Activated effector memory CD4-positive, alpha-beta T cell treated with Interleukin-2 at 50 U/mL for 16 hours (primary cell): ENCODE measurements at places on chromosomes 16 and 17.

DNA sequence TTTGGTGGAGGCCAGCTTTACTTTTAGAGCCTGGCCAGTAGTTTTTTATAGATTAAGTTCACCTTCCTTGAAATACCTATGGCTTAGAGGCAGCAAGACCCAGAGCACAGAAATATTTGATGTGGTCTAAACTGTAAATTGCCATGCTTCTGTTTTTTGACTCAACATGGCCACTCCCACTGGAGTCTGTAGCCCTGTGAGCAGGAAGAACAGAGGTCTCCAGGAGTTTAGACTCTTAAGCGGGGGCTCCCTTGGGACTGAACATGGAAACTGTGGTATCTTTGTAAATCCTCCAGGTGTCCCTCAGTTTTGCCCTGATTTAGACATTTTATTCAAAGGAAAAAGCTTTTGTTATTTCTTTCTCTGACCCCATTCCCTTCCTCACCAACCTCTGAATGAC lies 145.6 kb downstream of the FTO start:
- DNase-seq: no peak

DNA sequence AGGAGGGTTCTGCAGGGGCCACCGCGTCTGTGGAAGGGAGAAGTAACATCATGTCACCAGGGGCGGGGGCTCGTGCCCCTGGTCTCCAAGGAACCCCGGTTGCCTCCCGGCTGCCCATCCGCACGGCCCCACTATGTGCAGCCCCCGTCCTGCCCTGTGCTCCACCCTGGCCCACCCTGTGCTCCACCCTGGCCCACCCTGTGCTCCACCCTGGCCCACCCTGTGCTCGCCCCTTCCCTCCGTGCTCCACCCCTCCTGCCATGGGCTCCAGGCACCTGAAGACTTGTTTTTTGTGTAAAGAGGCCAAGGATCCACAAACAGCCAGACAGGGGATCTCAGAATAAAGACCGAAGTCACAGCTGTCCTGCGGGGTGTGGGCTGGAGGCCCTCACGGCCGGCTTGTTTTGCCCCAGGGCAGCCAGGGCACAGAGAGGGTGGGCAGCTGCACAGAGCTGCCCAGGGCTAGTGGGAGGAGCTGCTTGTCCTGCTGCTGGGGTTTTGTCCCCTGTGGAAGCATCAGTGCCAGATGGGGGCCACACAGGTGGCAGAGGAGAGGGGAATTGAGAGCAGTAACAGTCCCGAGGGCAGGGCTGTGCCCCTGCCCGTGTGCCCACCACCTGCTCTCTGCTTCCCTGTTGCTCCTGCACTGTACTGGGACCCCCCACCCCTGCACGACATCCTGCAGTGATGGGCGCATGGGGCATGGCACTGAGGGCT lies 147.0 kb upstream of the CIBAR2 start:
- DNase-seq: no peak

DNA sequence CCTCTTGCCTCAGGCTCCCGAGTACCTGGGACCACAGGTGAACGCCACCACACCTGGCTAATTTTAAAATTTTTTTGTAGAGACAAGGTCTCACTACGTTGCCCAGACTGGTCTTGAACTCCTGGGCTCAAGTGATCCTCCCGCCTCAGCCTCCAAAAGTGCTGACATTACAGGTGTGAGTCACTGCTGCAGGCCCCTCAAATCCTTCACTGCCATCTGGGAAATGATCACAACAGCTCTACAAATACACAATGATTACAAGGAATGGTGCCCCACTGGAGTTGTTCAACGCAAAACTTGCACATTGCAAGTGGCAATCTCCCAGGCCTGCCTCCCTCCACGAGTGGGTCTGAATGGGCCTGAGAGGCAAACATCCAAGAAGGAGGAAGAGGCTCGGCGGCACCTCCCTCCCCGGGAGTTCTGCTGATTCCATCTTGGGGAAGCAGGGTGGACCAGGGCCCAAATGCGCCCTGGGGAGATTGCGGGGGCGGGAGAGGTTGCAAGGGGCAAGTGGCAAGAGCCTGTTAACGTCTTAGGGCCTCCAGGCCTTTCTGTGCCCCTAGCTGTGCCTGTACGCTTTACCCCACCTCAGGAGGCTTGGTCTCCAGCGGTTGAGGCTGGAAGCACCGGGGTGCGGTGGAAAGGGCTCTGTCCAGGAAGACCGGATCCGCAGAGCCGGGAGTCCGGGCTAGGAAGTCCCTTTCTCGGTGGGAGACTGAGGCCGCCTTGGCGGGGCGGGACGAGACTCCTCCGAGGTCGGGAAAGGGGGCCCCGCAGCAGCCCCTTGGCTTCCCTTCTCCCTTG lies 656 bp upstream of the IGFBP4 start:
- no peak for DNase-seq

- DNase-seq: no peak
Measured at GRCh38 chr17:35900708-35901480, 20.7 kb upstream of the CCL5 start.

- DNase-seq: no peak
Measured at GRCh38 chr16:49478107-49478506, 104.5 kb downstream of the C16orf78 start.

GRCh38 chr16:58499615-58500351 lies at the start of gene NDRG4:
TSS of gene NDRG4 (plus strand) at chr16:58500143. CDS start at chr16:58500249, 106 bp downstream.
- no peak for DNase-seq

DNA sequence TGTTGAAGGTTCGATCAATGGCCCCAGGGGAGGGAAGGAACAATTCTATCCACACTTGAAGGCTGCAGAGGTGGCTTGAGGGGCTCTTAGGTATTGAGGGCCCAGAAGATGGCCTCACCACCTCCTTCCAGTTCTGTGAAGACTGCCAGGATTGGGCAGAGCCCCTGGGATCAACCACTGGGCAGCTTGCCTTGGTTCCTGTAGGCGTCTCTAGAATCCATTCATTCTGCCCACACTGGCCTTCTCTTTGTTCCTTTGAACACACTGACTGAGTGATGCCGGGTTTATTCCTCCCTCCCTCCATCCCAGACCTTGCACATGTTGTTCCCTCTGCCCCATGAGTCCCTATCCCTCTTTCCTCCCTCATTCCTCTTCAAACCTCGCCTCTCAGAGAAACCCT lies 50.5 kb downstream of the SYT17 start:
- DNase-seq: no peak

DNA sequence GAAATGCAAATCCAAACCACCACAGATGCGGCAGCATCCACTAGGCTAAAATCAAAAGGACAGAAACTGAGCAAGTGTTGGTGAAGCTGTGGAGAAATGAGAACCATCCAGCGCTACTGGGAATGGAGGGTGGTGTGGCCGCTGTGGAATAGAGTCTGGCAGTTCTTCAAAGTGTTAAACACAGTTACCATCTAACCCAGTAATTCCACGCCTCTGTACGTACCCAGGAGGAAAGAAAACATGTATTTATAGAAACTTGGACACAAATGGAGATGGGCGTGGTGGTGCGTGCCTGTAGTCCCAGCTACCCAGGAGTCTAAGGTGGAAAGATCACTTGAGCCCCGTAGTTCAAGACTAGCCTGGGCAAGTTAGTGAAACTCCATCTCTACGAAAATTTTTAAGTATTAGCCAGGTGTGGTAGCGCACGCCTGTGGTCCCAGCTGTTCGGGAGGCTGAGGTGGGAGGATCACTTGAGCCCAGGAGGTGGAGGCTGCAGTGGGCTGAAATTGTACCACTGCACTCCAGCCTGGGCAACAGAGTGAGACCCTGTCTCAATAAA lies 11.6 kb downstream of the SLC25A10 start:
- DNase-seq: no peak

- no peak for DNase-seq
Measured at GRCh38 chr17:27783440-27784350, 16.6 kb downstream of the NOS2 start.

- no peak for DNase-seq
Measured at GRCh38 chr17:64423881-64424280, 25.0 kb upstream of the MILR1 start.

GRCh38 chr16:50712956-50713355 lies 19.6 kb downstream of the NOD2 start:
- DNase-seq: no peak

- DNase-seq: no peak
Measured at GRCh38 chr17:77285594-77286390, 145.0 kb downstream of the SEC14L1 start.

- DNase-seq: no peak
Measured at GRCh38 chr17:31794111-31794510, 64.9 kb downstream of the COPRS start.

DNA sequence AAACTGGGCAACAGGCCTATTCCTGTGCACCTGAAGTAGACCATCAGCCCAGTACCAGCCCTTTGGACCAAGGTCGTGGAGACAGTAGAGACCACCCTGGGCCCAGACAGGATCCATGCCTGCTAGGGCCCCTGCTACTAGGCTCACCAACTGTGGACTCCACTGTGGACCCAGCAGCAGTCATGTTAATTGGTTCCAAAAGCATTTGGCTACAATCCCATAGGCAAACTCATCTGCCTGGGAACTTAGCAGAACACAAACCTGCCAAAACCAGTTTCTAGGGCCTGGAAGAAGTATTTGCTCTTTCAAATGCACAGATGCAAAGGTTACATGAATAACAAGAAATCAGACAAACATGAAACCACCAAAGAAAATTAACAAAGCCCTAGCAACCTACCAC lies 53.1 kb downstream of the ACSM2A start:
- no peak for DNase-seq

- DNase-seq: no peak
Measured at GRCh38 chr16:59339871-59340270, 605.8 kb upstream of the GOT2 start.

DNA sequence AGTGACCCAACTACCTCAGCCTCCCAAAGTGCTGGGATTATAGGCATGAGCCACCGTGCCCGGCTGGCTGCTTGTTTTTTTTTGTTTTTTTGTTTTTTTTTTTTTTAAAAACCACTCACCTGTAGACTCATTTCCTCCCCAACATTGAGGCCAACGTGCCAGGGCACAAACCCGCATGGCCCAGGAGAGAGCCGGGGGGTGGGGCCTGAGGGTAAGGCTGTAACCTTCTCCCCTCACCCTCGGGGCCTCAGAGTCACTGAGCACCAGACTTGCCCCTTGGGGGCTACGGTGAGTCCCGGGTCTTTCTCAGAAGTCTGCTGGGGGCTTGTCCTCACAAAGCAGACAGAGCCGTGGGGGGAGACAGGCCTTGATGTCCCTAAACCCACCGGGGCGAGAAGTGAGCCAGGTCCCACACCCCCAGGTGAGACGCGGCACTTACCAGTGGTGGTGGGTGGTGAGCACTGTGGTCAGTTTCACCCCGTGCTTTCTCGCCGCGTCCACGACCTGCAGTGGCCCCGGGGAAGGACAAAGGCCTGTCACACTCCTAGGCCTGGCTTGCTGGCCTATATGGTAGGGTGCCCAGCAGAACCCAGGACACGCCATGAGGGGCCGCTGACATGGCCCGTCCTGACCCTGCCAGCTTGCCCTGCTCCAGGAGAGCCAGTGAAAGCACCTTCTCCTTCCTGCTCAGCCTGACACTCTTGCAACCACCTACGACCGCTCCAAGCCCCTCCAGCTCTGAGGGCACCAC lies 4.6 kb downstream of the HAGH start:
- DNase-seq: no peak

DNA sequence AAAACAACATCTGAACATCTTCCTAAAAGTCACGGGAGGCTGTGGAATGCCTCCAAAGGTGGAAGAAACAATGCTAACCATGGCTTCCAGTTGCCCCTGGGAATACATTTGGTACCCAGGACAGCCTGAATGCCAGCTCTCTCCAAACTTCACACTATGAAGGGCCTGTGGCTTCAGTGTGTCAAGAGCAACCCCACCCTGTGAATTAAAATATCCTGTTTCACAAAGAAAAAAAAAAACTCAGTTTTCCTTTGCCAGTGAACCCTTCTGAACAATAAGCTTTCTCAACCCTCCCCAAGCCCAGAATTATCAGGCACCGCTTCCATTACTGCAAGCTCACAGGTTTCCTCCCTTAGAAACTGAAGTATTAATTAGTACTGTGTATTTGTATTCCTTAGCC lies 69.8 kb downstream of the SLC39A11 start:
- no peak for DNase-seq

GRCh38 chr17:60354223-60354622 lies 37.7 kb downstream of the USP32 start:
- no peak for DNase-seq

DNA sequence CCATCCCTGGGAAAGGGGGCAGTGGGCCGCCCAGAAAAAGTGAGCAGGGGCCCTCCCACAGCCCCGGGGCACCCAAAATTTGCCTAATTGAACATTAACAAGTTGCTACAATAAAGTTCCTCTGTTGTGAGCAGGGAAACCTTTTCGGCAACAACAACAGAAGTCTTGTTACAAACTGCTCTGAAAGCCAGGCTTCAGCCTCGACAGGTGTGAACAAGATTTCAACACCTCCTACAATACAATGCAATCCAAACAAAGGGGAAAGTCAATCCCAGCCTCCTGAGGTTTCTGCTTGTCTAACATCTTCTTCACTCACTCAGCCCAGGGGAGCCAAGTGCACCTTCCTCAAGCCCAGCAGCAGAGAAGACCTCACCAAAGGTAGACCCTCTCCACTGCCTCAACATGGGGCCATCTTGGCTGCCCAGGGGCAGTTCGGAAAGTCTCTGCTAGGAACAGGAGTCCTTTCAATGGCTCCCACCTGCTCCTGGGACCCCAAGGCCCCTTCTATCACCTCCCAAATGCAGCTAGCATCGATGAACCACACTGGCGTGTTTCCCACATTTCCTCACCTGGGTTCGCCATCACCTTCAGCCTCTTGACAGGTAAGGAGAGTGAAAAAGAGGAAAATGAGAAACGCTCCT lies 19.1 kb downstream of the ZFHX3 start:
- DNase-seq: no peak

DNA sequence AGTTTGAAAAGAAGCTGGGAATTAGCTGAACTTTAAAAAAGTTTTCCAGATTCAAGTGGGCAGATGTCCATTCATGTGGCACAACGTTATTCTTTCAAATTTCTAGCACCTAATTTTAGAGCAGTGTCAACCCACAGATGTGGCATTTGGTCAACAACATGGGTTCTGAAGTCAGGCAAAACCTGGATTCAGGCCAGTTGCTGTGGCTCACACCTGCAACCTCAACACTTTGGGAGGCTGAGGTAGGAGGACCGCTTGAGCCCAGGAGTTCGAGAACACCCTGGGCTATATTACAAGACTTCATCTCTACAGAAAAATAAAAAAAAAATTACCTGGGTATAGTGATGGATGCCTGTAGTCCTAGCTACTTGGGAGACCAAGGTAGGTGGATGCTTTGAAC lies 380.2 kb upstream of the SALL1 start:
- DNase-seq: no peak

DNA sequence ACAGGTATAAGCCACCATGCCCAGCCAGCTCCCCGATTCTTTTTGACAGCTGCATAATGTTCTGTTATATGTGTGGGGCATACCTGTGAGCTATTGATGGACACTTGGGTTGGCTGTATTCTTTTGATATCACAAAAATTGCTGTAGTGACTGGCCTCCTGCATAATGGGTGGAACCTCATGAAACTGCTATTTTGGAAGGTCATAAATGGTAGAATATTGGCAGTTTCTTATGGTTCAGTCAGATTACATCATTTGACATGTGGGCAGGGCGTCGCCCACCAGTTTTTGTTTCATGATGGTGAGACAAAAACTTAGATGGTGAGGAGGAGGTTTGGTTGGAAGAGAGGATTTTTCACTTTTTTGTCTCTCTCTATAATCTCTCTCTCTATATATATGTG lies 26.7 kb upstream of the POLR3E start:
- DNase-seq: no peak

GRCh38 chr16:4365014-4365406 lies 6.6 kb upstream of the VASN start:
- no peak for DNase-seq
